ENCODE measurements at places on chromosomes 3 and 15.

- no peak for DNase-seq
These were observed 661.6 kb upstream of the CBLB start for GRCh38 chr3:106530367-106530766.

GRCh38 chr15:64072812-64073211 is 20.8 kb downstream of the CIAO2A start:
- DNase-seq: no peak

DNA sequence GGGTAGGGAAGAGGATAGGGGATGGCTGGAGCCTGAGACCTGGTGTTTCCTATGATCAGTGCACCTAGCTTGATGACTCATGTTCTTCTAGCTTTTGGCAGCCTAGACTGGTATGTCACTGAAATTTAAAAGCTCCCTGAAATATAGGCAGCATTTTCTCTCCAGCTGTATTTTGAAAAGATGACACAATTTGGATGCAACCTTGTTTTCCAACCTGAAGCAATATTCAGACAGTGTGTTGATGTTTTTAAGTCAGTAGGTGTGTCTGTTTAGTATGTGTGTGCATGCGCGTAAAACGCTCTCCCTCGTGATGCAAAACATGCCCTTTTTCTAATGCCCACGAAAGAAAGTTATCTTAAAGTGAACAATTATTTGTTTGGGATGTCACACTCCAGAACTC is 58.5 kb downstream of the RPL22L1 start:
- peak; percentile 60 for DNase-seq

DNA sequence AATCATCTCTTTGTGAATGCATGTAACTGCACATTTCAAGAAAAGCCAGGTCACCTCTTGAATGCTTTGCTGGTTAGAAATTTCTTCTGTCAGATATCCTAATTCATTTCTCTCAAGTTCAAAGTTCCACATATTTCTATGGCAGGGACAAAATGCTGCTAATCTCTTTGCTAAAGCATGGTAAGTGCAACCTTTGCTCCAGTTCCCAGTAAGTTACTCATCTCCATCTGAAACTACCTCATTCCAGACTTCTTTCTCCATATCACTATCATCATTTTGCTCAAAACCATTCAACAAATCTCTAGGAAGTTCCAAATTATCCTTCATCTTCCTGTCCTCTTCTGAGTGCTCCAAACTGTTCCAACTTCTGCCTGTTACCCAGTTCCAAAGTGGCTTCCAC is 230.6 kb downstream of the ZMAT3 start:
- no peak for DNase-seq

GRCh38 chr3:145272684-145273083 is 888.3 kb downstream of the PLOD2 start:
- no peak for DNase-seq

- no peak for DNase-seq
These were observed 9.5 kb upstream of the SLC6A6 start for GRCh38 chr3:14392803-14393319.

DNA sequence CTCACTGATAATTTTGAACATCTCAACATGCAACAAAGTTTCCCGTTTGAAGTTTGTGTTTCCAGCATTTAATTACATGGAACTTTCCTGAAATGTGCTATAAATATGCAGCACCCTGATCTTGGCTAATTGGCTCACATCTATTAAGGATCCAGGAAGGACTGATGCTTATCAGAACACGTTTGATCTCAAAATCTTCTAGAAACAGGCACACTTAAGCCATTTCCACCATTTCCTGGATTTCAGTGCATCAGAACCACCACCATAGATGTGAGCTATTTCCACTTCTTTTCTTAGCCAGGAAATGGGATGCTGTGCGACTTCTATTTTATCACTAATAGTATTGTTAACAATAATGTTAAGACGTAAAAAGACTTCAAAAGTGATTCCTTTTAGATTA is 228.9 kb downstream of the FEZF2 start:
- no peak for DNase-seq

- no peak for DNase-seq
These were observed 106.3 kb downstream of the LRRK1 start for GRCh38 chr15:101025501-101025885.

DNA sequence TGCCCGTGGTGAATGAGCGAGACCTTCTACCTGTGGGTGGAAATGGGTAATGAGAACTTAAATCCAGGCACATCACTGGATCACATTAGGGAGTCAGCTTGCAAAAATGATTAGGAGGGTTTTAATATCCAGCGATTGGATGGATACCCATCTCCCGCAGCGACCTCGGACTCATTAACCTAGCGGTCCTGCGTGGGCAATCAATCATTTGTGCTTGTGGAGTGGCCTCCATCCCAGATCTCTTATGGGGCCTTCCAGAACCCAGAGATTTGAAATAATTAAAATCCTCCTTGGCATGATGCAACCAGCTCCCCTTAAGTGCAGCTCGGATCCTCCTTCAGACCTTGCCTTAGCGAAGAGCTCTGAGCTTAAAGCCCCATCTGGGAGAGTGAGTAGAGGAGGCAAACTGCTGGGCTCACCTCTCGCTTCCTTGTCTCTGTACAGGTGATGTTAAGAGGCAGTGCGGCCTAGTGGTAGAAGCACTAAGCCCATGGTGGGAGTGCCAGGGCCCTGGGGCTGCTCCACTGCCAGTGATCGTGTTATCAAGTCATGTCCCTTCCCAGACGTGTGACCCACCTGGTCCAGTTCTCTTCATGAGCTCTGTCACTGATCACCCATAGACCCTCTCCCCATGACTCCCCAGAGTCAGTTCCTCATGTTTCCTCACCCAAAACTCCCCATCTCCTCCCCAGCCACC is 285.2 kb upstream of the TLE3 start:
- no peak for DNase-seq

- no peak for DNase-seq
These were observed 292.0 kb downstream of the NFKBIZ start for GRCh38 chr3:102141096-102141927.

- no peak for DNase-seq
These were observed 841 bp downstream of the SLC6A20 start for GRCh38 chr3:45795509-45795881.

DNA sequence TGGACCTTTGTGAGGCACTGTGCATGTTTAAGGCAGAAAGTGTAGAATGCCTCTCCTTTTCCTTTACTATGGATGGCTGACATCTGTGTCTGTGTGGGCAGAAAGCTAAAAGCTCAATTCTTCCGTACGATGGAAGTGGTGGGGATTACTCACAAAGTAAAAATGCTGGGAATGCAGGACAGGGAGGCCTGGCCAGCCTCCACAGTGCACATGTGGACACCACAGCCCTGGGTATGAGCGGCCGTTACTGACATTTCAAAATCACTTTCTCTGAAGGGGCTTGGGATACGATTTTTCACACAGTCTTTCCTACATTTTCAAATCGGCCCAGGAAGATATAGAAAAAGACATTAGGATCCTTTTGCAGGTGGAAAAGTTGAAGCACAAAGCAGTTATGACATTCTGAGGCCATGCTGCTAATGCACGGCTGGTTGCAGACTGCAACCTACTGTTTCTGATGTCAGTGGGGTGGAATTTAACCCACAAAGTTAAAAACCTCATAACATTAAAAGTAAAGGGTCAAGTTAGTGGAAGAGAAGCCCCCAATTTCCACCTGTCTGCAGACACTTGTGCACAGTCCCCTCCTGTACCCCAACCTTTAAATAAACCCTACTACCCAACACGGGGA is 27.9 kb downstream of the EHD4 start:
- peak; percentile 76 for DNase-seq
